ENCODE measurements at places on chromosomes 4 and X.

DNA sequence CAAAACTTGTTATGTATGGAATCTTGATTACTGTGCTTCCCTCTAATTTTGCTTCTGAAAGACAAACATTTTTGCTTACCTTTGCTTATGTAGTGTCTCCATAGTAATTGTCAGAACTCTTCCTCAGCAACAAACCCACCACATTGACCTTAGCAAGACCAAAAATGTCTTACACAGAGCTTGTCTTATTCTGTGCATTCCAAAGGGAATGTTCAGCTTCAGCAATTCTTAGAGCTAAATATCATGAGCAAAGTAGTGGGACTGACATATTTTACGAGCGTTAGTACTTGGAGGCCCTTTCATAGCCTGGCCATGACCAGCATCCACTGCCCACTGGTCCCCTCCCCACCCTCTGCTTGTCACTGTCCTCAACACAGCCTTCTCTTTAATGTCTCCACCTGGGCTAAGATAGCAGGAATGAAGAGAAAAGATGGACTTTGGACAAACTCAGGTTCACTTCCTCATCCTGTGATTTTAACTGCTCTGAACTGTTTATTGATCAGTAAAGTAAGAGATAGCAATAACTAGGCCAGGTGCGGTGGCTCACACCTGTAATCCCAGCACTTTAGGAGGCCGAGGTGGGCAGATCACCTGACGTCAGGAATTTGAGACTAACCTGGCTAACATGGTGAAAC lies 15.5 kb upstream of the SH3D19 start:
- DNase-seq: no peak

- DNase-seq: no peak
Observed at GRCh38 chr4:21763855-21764254, 184.7 kb downstream of the KCNIP4 start.

- no peak for DNase-seq
Observed at GRCh38 chr4:122896270-122896669, 26.1 kb downstream of the NUDT6 start.

GRCh38 chrX:1202251-1202650 lies 10.2 kb downstream of the CRLF2 start:
- no peak for DNase-seq

DNA sequence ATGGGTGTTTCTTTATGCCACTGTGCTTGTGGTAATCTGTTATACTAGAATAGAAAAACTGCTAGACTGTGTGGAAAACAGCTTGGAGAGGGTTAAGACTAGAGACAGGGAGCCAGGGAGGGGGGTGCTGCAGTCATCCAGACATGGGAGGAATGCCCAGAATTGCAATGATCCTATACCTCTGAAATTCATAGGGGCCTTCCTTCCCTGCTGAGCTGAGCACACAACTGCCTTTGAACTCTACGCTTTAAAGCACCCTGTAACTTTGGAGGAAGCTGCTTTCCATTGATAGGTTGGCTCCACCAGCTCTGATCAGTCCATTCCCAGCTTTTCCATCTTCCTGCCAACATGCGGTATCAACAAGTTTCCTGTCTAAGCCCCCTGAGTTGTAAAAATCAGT lies 155.9 kb upstream of the RASGEF1B start:
- no peak for DNase-seq

DNA sequence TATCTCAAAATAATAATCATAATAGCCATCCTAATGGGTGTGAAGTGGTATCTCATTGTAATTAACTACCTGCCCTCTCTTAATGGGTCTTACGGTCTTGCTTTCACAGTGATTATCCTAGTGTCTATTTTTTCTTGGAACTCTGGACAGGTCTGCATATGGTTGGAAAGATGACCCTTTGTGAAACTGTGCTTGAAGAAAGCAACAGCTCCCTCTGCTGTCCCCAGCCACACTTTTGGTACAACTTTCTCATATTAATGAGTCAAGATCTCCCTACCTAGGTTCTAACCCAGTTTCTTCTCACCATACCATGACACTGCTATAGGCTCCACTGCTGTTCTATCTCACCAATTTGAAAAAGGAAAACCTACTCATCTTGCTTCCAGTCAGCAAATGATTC lies 2.4 kb downstream of the TFDP3 start:
- DNase-seq: no peak

GRCh38 chr4:16413814-16414555 lies 187.7 kb upstream of the TAPT1 start:
- no peak for DNase-seq

DNA sequence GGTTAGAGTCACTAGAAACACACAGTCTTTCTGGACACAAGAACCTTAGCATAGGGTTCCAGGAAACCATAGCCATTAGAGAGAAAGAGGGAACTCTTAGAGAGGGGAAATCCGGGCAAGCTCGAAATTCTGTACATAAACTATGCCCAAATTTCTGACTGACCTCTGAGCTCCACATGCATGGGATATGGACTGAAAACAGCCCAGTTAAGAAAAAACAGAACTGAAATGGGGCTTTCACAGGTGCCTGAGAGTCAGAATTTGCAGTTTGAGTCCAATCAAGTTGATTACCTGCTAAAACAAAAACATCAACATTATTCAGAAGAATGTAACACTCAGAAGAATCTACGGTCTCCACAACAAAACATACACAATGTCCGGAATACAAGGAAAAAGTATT lies 13.1 kb downstream of the DCHS2 start:
- DNase-seq: no peak

DNA sequence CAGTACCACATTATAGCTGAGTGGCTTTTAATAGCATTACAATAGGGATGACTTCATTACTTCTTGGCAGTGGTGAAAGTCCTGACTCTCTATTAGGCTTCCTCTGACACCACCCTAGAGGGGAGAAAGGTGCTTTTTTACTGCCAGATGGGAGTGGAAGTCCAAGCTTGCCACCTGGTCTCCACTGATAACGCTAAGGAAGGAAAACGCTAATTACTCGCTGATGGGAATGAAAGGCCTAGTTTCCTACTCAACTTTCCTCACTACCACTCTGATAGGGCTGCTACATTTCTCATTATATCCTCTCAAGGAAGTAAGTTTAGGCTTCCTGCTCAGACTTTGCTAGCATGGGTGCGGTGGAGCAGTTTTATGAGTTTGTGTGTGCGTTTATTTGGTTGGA lies 62.3 kb upstream of the PAGE3 start:
- DNase-seq: no peak

- DNase-seq: no peak
Observed at GRCh38 chr4:186104114-186104889, at the start of gene FAM149A. Gene FAM149A, plus strand, starts transcription at chr4:186104704.

DNA sequence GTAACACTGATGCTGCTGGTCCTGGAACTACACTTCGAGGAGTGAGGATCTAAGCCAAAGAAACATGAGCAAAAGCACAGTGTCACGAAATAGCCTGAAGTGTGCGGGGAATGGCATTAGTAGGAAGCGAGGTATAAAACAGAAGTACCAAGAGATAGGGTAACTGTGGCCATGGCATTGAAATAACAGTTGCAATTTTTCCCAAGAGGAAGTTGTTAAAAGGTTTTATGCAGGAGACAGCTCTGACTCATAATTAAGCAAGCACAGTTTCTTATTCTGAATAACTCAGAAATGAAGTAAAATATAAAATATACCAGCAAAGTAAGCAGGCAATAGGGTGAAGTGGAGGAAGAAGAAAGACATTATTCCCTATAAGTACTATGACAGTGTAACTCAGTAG lies 90.3 kb upstream of the TMEM150C start:
- no peak for DNase-seq

DNA sequence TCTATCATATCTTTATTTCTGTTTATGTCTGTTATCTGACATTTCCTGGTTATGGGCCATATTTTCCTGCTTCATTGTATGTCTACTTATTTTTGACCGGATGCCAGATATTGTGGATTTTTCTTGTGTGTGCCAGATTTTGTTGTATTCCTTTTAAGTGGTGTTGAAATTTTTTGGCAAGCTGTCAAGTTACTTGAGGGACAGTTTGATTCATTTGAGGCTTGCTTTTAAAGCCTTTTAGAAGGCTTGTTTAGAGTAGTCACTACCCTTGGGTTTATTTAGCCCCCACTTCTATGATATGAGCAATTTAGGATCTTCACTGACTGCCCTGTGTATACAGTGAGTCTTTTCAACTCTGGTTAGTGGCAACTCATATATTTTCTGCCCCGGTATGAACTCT lies 29.2 kb upstream of the NPY2R start:
- DNase-seq: no peak

GRCh38 chr4:32251926-32252325 lies 1531.8 kb downstream of the PCDH7 start:
- no peak for DNase-seq

GRCh38 chrX:40755291-40756249 lies 20.2 kb upstream of the MED14 start:
- no peak for DNase-seq

- no peak for DNase-seq
Observed at GRCh38 chr4:7435471-7436061, 836 bp upstream of the PSAPL1 start.

DNA sequence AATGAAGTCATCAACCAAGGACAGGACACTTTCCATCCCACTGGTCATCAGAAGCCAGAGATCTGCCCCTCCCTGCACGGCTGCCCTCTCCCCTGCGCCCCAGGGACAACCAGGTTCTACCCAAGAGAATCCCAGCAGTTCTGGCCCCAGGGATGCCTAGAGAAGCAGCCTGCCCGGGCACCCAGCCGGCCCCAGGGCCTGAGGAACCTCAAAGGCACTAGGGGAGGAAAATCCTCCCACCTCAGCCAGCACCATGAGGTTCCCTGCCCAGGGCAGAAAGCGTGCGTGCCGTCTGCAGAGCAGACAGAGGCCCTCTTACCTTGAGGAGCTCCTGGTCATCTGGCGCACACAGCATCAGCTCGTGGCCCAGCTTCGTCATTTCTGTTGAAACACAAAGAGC lies 8.1 kb downstream of the HAUS7 start:
- DNase-seq: no peak

- no peak for DNase-seq
Observed at GRCh38 chrX:104108955-104109354, 3.4 kb upstream of the ZCCHC18 start.

DNA sequence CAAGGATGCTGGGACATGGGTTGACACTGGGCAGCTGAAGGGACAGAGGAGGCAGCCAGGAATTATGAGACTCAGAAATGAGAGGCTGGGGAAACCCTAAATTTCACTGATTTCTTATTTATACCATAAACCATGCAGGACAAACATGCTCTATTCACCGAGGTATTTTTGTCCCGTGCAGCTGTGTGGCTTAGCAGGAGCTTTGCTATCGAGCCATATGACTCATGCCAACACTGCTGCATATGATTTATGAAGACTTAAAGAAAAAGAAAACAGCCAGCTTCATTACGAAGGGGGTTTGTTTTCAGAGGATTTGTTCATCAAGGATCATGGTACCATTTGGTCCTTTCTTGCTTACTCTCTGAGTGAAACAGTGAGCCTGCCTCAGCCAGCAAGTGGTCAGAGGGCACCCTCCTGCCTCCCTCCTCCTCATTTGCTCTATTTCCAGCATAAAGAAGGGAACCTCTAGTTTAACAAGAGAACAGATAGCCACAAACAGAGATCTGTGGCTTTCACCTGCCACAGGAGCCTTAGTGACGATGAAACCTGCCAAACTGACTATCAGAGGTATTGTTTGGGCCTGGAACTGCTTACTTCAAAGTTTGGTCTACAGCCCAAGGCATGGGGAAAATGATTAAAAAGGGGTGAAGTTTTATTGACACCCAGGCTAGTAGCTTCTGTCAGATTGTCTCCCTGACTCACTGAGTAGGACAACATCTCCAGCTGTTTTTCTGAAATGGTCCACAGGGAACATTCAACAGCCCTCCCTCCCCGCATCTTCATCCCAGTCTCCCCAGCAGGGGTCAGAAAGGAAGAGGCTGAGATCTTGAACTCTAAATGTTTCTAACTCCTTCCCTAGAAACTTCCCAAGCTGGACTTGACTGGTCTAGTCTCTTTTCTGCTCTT lies 80.1 kb upstream of the MAML3 start:
- DNase-seq: no peak

DNA sequence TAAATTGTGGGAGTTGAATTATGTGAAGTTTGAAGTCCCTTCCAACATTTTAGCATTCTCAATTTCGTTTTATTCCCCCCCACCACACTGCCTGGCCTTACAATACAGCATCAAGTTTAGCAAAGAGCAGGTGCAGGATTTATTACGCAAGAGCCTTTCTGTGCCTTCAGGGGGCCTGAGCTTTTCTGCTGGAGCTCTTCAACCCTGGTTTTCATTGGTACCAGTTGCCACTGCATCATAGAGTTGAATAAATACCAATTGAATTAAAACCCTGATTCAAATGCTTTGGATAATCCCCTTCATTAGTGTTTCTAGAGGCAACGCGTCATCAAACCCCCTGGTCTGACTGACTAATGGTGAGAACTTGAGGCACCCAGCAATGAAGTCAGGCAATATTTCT lies 43.6 kb upstream of the KIT start:
- DNase-seq: no peak

DNA sequence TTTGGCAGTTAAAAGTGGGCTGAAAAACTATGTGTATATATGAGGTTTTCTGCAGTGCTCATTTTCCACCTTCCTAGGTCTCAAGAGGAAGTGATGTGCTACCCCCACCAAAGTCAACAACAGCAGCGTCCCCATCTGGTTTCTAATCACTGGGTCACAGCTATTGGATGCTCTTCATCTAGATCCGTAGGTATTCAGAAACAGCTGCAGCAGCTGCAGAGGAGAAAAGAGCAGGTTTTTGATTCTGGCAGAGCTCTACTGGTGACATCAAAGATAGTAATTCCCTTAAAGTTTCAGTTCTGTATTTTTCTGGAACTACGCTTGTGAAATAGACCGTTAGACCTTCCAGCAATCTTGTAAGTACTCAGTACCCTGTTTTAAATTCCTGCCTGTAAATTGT lies 5.8 kb upstream of the GUCY2F start:
- DNase-seq: no peak

DNA sequence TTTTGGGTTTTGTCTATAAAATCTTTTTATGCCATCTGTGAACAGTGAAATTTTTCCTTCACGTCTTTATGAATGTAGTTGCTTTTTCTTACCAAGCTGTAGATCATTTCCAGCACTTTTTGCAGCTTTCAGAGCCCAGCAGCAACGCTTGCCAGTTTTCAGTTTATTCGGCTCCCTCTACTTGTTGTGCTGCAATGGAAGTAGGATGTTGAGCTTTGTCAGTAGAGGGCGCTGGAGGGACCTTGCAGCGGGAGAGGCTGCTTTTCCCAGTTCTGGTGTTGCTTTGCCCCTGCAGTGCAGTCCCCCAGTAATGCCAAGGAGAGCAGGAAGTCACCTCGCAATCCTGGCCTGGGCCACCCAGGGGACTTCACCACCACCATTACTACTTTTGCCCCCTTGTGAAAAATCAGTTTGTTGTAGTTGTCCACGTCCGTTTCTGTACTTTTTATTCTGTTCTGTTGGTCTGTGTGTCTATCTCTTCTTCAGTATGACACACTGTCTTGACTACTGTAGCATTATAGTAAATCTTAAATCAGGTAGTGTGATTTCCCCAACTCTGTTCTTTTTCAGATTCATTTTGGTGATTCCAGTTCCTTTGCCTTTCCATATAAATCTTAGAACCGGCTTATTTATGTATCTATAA lies 21.8 kb downstream of the CMC4 start:
- DNase-seq: no peak

DNA sequence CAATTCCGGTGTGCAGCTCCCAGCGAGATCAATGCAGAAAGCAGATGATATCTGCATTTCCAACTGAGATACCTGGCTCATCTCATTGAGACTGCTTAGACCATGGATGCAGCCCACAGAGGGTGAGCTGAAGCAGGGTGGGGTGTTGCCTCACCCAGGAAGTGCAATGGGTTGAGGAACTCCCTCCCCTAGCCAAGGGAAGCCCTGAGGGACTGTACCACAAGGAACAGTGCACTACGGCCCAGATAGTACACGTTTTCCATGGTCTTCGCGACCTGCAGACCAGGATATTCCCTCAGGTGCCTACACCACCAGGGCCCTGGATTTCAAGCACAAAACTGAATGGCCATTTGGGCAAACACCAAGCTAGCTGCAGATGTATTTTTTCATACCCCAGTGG lies 150.0 kb downstream of the TET2 start:
- no peak for DNase-seq
